ENCODE measurements at places on chromosomes 12 and 14.

- DNase-seq, result no peak
These were observed 119.1 kb downstream of the ITPR2 start for GRCh38 chr12:26713885-26714383.

DNA sequence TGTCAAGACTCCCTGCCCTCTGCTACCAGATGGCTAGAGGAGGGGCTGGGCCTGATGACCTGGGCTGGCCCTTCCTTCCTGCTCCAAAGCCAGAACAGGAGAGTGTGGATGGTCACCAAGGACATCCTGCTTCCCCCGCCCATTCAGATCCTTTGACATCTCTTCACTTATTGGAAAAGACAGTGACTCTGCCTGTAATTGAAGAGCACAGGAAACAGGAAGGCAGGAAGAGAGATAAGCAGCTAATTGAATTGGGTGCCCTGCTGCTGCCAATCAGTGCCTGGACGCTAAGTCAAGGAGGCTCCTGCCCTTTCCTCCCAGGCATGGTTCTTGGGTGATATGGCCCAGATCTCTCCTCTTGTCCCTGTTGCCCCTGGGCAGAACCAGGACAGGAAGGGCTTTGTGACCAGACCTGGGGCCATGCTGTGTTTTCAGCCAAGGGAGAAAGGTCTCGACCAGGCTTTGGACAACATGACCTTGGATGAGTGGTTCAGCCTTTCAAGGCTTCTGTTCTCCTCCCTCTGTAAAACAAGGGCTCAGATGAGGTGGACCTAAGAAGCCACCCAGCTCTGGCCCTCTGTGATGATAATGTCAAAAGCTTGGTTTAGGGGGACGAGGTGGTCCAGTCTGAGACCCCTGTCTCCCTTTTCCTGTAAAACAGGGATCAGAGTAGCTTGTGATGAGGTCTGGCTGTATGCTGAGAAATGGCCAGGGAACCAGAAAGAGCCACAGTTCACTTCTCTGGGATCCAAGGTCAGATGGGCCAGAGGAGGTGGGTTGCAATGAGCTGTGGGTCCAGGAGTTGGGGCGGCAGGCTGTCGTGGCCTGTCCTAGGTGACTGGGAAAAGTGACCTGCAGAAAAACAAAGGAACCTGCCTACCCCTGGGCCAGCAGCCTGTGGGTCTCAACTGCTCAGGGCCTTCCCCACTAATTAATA is 38.8 kb downstream of the FAM222A start:
- DNase-seq, result no peak

GRCh38 chr12:65477721-65478120 is 199.2 kb downstream of the MSRB3 start:
- no peak for DNase-seq

DNA sequence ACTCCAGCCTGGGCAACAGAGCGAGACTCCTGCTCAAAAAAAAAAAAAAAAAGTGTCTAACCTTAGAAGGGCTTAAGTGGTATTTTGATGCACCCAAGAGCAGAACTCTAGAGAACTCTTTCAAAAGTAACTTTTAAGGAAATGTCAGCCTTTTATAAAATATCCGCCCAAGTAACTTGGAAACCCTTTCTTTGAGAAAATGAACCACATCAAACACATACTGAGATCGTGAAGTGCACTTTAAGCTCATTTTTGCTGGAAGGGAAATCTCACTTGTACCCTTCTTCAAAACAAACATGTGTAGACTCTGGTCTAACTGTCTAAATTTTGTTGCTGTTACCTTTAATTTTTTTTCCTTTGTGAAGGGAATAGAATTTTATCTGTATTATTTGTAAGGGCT is 5.5 kb downstream of the C12orf56 start:
- DNase-seq, result no peak

DNA sequence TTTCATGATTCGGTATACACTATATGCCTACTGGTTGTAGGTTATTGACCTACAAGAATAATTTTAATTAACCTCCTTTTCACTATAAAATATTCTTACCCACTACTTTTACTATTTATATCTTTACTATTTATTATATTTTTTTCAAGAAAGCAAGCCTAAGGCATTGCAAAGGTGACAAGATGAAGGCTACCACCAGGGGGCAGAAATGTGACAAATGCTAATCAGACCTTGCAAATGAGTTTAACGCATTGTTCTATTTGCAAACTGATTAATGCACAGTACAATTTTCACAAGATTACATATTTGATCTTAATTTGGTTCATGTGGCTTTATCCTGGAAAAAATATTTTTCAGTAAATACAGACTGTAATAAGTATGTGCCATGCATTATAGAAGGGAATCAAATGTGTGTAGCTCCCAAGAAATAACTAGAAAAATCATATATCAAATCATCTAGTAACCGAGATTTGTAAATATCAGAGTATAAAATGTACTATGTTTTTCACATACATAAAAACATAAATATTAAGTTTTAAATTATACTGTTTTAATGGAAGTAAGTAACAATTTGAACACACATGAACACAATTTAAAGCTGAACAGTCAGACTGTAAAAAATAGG is 107.0 kb downstream of the ADAMTS20 start:
- peak; percentile 28 for DNase-seq

GRCh38 chr12:45974883-45975282 is 15.5 kb downstream of the SCAF11 start:
- no peak for DNase-seq
